ENCODE measurements at places on chromosomes 5 and 9.

DNA sequence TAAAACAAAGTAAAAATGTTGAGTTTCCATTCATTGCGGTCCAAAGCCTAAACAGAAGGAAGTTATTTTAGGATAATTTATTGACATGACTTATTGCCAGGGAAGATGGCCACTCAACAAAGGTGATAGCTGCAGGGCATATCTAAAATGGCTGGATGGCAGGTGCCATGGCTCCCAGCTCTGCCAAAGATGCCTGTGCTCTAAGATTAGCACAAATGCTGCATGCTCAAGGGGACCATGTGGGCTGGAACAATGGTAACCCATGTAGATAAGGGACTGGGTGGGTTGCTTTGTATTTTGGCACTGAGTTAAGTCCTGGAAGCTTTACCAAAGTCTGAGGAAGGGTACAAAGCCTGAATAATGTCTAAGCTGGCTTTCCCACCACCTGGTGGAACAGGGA lies 95.5 kb upstream of the IFNK start:
- DNase-seq: no peak

- DNase-seq: no peak
These were observed 38.4 kb downstream of the EBF1 start for GRCh38 chr5:159061179-159061796.

DNA sequence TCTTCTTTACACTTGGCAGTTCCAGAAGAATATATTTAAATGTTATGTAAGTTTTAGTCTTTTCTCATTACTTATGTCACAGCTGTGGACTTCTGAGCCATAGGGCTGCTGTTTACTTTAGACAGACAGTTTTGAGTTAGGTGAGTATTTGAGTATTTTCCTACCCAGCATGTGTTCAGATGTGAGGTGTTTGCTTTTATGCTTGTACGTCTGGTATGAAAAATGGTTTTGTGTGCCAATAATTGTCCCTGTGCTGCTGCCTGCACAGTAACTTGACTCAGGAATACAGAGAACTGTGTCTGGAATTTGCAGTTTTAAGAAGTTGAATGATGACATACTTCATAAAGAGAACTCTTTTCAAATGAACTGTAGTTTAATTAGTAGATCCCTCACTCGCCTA lies 20.8 kb downstream of the MEGF10 start:
- no peak for DNase-seq

DNA sequence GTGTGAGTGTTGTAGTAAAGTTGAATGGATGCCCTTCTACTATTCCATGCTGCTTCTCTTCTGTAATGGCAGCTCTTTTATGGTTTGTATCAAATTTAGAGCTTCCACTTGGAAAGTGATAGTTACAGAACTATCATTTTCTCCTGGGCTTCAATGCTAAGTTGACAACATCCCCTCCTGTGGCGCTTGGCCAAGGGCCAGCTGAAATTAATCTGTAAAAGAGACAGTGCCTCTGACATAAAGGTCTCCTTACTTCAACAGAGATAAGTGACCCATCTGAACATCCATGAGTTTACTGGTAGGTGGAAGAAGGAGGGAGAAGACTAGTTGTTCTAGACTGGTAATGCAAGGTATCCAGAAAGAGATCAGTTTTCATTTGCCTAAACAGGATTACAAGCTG lies 39.7 kb downstream of the CHSY3 start:
- no peak for DNase-seq

- DNase-seq: no peak
These were observed 65.1 kb upstream of the ZNF366 start for GRCh38 chr5:72572236-72572765.

DNA sequence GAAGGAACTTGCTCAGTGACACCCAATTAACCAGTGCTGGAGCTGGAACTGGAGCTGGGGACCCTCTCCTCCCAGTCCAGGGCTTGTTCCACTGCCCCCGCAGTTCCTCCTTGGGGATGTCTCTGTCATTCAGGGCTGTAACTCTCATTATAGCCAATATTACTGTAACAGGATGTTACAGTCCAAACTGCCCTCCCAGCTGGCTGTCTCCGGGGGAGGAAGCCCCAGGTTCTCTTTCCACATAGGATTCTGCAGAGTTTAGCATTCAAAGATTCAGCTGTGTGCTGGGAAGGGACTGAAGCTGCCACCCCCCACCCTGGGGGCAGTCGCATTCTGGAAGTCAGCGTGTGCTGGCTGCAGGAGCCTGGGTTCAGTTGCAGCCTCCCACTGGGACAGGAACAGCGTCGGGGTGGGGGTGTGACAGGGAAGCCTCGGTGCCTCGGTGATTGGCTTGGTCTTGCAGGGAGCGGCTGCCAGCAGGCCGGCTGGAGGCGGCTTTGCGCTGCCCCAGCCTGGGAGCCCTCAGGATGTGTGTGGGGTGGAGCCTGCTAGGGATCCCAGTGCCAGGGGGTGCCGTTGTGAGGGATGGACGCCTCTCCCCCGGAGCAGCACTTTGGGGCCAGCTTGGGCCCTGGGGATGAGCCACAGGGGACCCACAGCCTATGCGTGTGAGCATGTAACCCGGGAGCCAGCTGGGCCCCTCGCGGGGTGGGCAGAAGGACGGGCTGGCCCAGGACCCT lies 101.1 kb downstream of the RGS3 start:
- no peak for DNase-seq

Data from NCI-H446 (cell line).